Germinal center (tissue), 1 donor: ENCODE measurements at places on chromosomes 5 and 9.

DNA sequence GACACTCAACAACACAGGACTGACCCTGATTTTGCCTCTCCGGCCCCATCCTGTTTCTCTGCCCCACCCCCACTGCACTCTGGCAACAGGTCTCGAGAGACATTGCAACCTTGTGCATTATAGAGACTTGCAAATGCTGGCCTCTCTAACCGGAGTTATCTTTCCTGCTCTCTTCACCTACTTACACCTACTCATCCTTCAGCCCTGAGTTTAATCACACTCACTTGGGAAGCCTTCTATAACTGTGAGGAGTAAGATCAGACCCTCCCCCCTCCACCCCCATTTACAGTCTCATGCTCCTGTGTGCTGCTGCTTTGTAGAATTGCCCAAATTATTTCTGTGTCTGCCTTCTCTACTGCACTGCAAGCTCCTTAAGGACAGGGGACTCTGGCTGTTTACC, 42.8 kb downstream of the WWC1 start:
- DNase-seq: no peak

DNA sequence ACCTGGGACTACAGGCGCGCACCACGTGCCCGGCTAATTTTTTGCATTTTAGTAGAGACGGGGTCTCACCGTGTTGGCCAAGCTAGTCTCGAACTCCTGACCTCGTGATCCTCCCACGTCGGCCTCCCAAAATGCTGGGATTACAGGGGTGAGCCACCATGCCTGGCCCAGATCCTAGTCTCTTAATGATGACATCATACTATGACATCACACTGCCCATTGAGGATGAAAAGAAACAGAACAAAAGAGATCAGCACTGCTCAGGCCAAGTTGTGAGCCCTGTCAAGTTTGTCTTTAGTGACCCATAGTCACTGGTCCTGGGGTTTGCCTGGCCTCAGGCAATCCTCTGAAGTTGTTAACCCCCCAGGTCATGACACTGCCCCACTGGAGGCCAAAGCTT, 21.3 kb downstream of the ADRA1B start:
- no peak for DNase-seq

DNA sequence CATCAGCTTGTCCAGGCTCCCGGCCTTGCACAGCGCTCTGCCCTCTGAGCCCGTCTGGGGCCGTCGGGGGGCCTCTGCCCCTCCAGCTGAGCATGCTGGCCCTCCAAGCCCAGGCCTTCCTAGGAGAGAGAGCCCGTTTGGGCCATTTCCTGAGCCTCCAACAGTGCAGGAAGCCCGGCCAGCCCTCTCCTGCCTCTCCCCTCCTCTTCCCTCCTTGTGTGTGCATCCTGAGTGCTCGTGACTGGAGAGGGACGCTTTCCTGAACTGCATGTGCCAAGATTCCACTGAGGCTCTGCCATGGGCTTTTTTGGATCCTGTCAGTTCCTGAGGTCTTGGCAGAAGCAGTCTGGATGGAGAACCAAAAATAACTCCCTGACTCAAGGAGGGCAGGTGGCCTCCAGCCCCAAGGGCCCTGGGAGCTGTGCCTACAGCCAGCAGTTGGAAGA, 15.6 kb downstream of the OLFM1 start:
- DNase-seq: no peak

- DNase-seq: no peak
These were observed 18.5 kb upstream of the FER start for GRCh38 chr5:108729242-108729615.

DNA sequence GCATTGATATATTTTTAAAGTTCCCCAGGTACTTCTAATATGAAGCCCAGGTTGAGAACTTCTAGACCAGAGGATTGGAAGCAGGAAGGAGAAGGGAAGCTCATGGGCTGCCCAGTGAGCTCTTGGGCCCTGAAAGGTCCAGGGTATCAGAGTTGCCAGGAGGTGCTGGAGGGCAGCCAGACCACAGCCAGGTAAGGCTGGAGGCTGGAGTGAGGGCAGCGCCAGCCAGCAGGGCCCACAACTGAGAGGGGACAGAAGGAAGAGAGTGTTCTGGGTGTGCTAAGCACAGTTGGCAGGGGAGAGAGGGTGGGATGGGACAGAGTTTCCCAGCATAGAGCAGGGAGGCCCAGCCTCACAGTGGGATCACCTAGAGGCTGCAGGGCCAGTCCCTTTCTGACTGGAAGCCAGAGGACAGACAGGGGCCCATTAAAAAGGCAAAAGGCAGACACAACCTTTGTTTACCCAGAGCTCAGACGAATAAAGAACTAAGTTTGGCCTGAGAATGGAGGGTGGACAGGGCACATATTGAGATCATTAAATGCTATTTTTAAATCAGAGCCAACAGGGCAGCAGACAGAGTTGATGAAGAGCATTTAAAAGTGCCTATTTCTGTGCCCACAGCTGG, 94.9 kb downstream of the PDE8B start:
- DNase-seq: no peak
